Kidney epithelial cell (primary cell): ENCODE measurements at places on chromosomes 7 and 10.
A peak's percentile ranks its signal among the peaks of the same experiment; 100 is the strongest.

GRCh38 chr10:132273966-132274365, 33.8 kb downstream of the STK32C start:
- DNase-seq = no peak

- no peak for DNase-seq
Measured at GRCh38 chr10:31549896-31550295, 230.9 kb downstream of the ZEB1 start.

GRCh38 chr7:120981888-120982615, 6.5 kb upstream of the CPED1 start:
- no peak for DNase-seq

DNA sequence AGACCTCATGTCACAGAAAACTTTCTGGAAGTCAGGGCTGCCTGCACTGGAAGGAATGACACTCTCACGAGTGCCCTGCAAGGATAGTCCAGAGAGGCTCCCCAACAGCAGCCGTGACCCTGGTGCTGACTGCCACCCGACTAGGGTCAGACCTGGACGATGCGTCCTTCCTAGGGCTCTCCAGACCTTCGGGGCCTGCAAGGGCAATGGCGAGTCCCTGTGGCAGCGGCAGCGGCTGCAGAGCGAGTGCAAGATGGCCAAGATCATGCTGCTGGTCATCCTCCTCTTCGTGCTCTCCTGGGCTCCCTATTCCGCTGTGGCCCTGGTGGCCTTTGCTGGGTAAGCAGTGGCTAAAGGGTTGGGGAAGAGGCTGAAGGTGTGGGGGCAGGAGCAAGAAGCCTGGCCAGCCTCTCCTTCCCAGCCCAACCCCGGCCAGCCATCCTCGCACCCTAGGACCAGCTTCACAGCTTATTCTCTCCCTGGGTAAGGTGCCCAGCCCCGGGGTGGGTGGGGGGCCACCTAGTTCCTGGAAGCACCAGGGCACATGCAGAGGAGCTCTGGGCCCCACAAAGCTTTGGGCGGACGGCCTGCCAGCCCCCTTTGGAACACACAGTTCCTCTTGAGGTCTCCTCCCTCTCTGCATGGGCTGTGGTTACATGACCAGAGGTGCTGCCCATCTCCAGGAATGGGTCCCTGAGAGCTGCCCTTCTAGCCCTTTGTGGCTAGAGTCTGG, 5.5 kb downstream of the OPN4 start:
- no peak for DNase-seq

DNA sequence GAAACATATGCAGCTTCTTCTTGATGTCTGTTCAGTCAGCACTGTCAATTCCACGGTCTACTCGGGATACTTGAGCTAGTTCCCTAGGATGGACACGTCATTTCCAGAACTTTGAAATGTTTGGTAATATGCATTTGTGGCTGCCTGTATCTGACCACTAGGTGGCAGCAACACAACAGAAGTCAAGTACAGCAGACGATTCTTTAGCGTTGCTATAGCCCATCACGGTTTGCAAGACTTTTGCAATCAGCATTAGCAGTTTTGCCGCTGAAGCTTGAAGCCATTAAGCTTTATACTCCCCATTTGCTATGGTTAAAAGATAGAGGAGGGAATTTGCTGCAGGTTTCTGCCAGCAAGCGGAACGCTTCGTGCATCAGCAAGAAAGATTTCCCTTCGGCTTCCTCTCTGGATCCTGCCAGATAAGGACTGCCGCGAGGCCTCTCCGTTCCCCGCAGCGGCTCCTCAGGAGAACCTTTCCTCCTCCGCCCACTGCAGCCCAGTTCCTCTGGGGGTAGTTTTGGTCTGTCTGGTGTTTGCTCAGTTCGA, 63.5 kb downstream of the ABCC2 start:
- peak; percentile 76 for DNase-seq

DNA sequence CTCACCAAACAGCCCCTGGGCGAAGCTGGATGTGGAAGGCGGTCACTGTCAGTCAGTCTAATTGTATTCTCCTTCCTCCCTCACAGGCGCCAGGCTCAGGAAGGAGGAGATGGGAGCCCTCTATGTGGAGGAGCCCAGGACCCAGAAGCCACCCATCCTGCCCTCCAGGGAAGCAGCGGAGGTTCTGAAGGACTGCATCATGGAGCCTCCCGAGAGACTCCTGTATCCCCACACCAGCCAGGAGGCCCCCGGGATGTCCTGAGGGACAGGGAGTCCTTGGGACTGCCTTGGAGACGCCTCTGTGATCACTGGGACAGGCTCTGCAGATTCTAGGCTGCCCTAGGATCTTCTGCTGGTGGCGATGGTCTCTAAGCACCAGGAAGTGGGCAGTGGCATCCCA, 9.7 kb upstream of the ATP6V0E2 start:
- no peak for DNase-seq

DNA sequence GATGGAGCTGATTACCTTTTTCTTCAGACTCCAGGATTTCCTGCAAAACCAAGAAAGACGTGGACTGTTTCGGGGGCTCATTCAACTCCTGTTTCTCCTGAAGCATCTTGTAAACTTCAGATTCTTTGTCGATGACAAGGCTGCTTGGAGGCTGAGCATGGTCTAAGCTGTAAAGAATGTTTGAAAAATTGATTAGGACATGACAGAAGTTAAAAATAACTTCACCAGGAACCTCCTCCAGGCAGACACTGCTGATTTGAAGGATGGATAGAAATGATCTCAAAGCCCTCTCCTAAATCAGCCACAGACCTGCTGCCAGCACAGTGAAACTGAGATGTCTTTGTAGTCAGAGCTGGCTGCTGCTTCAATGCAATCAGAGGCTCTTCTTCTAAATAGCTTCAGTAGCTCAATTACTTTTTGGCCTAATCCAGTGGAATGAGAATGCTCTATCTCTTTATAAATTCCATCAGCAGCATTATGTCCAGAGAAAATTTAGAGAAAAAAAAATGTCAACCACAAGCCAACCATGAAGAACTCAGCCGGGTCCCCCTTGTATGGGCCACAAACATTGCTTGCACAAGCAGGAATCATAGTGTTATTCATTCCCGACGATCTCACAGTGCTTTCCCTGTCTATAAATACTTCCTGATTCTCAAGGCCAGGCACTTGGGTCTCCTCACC, 43.5 kb downstream of the PDLIM1 start:
- DNase-seq = no peak

GRCh38 chr7:39919646-39920045, 30.4 kb upstream of the CDK13 start:
- no peak for DNase-seq

- DNase-seq = no peak
Measured at GRCh38 chr7:103597606-103598005, 151.6 kb upstream of the SLC26A5 start.

- no peak for DNase-seq
Measured at GRCh38 chr7:3494947-3495346, 193.9 kb downstream of the SDK1 start.

GRCh38 chr10:33370434-33370930, 36.0 kb upstream of the NRP1 start:
- no peak for DNase-seq

DNA sequence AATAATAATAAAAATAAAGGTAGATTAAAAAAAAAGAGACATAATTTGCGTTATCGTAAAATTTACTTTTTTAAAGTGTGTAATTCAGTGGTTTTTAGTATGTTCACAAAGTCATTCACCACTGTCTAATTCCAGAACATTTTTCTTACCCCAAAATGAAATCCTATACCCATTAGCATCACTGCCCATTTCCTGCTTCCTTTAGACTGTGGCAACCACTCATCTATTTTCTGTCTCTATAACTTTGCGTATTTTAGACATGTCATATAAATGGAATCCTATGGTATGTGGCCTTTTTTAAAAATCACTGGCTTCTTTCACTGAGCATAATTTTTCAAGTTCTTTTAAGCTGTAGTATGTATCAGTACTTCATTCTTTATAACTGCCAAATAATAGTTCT, 53.6 kb downstream of the KAT6B start:
- DNase-seq = no peak

- peak; percentile 47 for DNase-seq
Measured at GRCh38 chr10:32149252-32149955, 93.2 kb upstream of the KIF5B start.

- no peak for DNase-seq
Measured at GRCh38 chr7:139844779-139845442, 15.8 kb downstream of the TBXAS1 start.

GRCh38 chr10:77160679-77161078, 476.9 kb downstream of the KCNMA1 start:
- DNase-seq = peak; percentile 85

DNA sequence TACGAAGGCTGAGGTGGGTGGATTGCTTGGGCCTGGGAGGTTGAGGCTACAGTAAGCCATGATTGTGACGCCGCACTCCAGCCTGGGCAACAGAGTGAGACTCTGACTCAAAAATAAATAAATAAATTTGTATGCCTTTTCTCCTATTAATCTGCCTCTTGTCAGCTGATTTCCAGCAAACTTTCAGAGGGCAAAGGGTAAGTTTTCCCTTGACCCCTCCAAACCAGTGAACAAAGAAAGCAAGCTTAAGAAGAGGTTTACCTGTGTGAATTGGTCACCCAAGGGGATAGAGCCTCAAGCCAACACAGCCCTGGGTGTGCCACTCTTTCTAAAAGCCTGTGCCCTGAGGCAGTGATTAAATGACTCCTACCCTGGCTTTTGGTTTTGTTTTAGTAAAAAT, 30.8 kb downstream of the GOT1 start:
- DNase-seq = no peak

DNA sequence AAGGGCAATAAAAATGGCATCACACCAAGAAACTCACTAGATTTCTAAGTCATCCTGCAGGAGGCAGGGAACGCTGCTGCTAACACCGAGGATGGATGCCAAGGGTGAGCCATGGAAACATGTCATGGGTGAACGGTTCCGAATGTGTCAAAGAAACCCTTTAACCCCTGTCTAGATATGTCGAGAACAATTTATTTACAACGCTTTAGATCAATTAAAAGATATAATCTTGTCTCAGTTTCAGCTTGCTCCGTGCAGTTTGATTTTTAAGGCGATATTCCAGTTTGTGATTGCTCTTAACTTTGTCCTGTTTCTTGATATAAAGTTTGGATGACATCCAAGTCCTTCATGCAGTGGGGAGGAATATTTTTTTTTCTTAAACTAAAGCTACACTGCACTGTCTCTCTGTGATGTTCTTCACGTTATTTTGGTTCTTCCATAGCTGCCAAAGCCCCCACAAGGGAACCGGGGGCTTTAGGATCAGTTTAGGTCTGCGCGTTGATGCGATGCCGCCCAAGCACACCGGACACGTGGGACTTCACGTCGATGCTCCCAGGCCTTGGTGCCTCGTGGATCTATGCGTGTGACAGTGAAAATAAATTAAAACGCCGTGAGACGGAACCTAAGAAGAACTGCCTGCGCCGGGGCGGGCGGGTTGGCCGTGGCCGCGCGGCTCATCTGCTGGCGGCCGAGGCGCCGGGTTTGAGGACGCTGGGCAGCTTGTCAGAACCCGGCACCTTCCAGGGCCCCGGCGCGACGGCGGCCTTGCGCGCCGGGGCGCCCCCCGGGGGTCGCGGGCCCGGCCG, 220.3 kb downstream of the PHTF2 start:
- no peak for DNase-seq
